ENCODE measurements at places on chromosomes 2 and 18. TPM values are rescaled to one million over a fixed set of nuclear protein-coding genes. Genes with fewer than 3 reads are reported as not detected.

DNA sequence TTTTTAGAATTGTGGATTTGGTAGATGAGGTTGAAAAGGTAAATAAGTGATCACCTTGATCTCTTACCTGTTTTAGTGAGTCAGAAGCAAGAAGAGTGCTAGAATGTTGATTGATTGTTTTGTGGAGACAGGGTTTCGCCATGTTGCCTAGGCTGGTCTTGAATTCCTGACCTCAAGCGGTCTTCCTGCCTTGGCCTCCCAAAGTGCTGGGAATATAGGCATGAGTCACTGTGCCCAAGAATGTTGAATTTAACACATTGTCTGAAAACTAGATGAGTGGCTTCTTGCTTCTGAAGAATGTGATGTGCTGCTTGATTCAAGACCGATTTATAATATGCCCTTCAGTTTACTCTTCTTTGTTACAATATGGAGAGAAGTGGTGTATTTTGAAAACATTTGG, 121.3 kb downstream of the FMNL2 start:
- no peaks in the 10 kb centered on the region for H3K36me3 ChIP-seq
- no peak overlapping the region for H3K27ac ChIP-seq
- no peaks in the 10 kb centered on the region for H3K27me3 ChIP-seq
- DNase-seq, result no peak
- peaks cover 13% of the 10 kb centered on the region for H3K4me1 ChIP-seq

GRCh38 chr18:76985156-76985950, 147.2 kb downstream of the MBP start:
- peaks cover 7% of the 10 kb centered on the region for H3K4me1 ChIP-seq
- no peak for DNase-seq
- no peaks in the 10 kb centered on the region for H3K36me3 ChIP-seq
- no peak overlapping the region for H3K4me3 ChIP-seq
- H3K27ac ChIP-seq, result no peak overlapping the region
- H3K27me3 ChIP-seq, result no peaks in the 10 kb centered on the region

DNA sequence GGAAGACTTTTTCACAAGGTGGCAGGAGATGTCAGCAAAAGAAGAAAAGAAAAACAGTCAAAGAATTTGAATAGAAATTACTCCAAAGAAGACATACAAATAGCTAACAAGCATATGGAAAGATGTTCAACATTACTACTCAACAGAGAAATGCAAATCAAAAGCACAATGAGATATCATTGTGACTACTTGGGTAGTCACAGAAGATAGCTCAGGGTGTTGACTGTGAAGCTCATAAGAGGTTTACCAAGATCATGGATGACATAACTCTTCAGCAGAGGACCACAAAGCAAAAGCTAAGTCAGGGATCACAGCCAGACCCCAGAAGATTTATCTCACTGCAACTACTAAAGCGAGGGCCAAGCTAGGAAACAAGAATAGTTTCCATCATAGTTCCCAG, 53.0 kb upstream of the TANK start:
- H3K27ac ChIP-seq, result no peak overlapping the region
- no peak for DNase-seq
- H3K36me3 ChIP-seq, result no peaks in the 10 kb centered on the region
- no peak overlapping the region for H3K4me3 ChIP-seq
- peaks cover 2% of the 10 kb centered on the region for H3K4me1 ChIP-seq
- no peaks in the 10 kb centered on the region for H3K27me3 ChIP-seq

The FSIP2 gene
- total RNA-seq, result 1.8 TPM

DNA sequence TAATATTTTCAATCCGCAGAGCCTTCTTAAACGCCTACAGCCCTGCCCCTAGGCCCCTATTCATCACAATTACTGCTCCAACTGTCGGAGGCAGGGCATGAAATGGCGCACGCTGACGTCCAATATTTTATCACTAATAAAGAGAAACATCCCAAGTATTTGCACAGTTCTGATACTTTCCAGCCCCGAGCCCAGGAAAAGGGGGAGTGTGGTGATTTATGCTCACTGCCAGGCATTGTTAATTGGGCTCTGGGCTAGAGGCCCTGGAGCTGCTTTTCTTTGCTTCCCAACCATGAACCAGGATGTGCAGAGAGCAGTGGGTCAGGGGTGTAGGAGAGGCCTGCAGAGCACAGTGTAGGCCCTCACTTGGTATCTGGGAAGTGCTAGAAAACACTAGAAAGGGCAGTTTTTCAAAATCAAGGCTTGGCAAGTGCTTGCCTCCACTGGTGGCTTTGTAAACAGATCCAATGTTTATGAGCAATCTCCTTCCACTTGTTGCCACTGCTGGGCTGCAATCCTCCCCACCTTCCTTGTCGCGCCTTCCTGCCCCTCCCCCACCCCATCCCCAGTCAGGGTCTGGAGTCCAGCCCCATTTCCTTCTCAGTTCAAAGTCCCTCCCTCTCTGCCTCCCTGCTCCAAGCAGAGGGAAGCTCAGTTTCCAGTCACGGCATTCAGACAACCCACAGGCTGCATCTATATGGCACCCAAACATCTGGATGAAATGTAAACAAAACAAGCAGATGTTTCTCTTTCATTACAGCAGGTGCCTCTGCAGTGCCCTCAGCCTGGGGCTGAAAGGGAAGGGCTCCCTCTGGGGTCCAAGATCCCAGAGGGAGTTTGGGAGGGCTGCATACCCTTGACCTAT, 83.9 kb upstream of the PKDCC start:
- H3K27ac ChIP-seq, result no peak overlapping the region
- H3K36me3 ChIP-seq, result no peaks in the 10 kb centered on the region
- peaks cover 6% of the 10 kb centered on the region for H3K4me1 ChIP-seq
- H3K4me3 ChIP-seq, result no peak overlapping the region

The LIMS3 gene
- 0.46 TPM for total RNA-seq

The CLEC4F gene
- total RNA-seq, result not detected

DNA sequence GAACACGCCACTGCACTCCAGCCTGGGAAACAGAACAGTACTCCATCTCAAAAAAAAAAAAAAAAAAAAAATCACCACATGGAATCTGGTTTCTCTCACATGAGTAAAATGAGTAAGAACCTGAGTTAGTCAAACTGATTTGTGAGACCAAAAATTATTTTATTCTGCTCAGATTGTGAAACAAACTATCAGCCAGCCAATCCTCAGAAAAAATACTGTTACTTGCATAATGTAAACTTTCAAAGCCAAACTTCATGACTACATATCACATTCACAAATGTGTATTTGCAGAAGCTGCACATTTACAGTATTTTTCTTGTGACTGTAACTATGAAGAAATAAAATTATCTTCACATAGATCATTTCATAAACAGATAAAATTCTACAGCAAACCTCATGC, 23.2 kb downstream of the SUMO1 start:
- no peak for DNase-seq
- no peaks in the 10 kb centered on the region for H3K4me1 ChIP-seq
- H3K27ac ChIP-seq, result no peak overlapping the region
- H3K27me3 ChIP-seq, result no peaks in the 10 kb centered on the region
- no peak overlapping the region for H3K4me3 ChIP-seq

GRCh38 chr18:56995579-56996188, 151.2 kb upstream of the BOD1L2 start:
- H3K36me3 ChIP-seq, result peaks cover 3% of the 10 kb centered on the region
- no peaks in the 10 kb centered on the region for H3K27me3 ChIP-seq
- H3K4me3 ChIP-seq, result no peak overlapping the region
- H3K4me1 ChIP-seq, result no peaks in the 10 kb centered on the region
- H3K27ac ChIP-seq, result no peak overlapping the region

The PDE6D gene
- 33.9 TPM for total RNA-seq

The TSPYL6 gene
- total RNA-seq, result not detected

DNA sequence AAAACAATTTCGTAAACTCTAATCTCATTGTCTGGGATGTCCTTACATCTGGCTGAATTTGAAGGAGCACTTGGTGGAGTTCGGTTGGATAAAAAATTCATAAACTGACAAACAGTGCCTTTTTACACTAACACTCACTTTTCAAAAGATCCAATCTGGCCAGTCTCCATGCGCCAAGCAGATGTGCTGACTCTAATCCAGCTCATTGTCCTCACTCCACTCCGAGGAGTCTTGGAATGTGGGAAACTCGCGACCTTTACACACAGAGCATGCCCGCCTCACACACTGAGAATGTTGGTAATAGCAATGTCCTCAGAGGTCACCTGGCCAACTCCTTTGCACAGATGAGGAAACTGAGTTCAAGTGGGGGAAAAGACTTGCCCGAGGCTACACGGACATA, 66.8 kb downstream of the XDH start:
- no peaks in the 10 kb centered on the region for H3K4me1 ChIP-seq
- DNase-seq, result no peak
- no peaks in the 10 kb centered on the region for H3K27me3 ChIP-seq
- H3K36me3 ChIP-seq, result no peaks in the 10 kb centered on the region
- H3K4me3 ChIP-seq, result no peak overlapping the region

DNA sequence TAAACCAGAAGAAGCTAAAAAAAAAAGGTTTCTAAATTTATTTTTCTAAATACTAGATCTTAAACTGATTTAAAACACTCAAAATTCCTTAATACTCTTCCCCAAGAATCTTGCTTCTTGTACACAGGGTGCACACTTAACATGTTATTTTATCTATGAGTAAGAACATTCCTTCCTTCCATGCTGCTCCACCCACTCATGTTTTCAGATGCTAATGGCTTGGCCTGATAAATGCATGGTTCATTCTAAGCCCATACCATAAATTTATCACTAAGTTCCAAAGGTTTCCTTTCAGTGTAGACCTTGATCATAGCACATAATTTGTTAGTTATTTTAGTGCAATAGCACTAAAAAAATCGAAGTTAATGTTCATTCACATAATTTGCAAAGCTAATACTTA, 8.1 kb downstream of the FBXO48 start:
- H3K4me3 ChIP-seq, result no peak overlapping the region
- H3K4me1 ChIP-seq, result no peaks in the 10 kb centered on the region
- H3K36me3 ChIP-seq, result no peaks in the 10 kb centered on the region
- no peak overlapping the region for H3K27ac ChIP-seq
- DNase-seq, result no peak

- H3K4me3 ChIP-seq, result no peak overlapping the region
- H3K36me3 ChIP-seq, result no peaks in the 10 kb centered on the region
- peak; percentile 2 for DNase-seq
- no peak overlapping the region for H3K27ac ChIP-seq
These were observed 94.9 kb downstream of the MALT1 start for GRCh38 chr18:58766164-58766563.

The ABCG5 gene
- not detected for total RNA-seq

DNA sequence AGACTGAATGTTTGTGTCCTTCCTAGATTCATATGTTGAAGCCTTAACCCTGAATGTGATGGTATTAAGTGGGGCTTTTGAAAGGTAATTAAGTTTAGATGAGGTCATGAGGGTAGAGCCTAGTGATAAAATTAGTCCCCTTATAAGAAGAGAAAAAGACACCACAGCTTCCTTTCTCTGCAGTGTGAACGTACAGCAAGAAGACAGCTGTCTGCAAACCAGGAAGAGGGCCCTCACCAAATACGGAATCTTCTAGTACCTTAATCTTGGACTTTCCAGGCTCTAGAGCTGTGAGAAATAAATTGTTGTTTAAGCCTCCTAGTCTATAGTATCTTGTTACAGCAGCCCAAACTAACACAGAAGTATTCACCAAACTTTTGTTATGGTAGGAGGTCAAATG, 57.1 kb upstream of the CYTIP start:
- no peaks in the 10 kb centered on the region for H3K27me3 ChIP-seq
- no peaks in the 10 kb centered on the region for H3K36me3 ChIP-seq
- H3K4me1 ChIP-seq, result no peaks in the 10 kb centered on the region
- no peak overlapping the region for H3K27ac ChIP-seq
- DNase-seq, result no peak

The INSIG2 gene
- 8.7 TPM for total RNA-seq

DNA sequence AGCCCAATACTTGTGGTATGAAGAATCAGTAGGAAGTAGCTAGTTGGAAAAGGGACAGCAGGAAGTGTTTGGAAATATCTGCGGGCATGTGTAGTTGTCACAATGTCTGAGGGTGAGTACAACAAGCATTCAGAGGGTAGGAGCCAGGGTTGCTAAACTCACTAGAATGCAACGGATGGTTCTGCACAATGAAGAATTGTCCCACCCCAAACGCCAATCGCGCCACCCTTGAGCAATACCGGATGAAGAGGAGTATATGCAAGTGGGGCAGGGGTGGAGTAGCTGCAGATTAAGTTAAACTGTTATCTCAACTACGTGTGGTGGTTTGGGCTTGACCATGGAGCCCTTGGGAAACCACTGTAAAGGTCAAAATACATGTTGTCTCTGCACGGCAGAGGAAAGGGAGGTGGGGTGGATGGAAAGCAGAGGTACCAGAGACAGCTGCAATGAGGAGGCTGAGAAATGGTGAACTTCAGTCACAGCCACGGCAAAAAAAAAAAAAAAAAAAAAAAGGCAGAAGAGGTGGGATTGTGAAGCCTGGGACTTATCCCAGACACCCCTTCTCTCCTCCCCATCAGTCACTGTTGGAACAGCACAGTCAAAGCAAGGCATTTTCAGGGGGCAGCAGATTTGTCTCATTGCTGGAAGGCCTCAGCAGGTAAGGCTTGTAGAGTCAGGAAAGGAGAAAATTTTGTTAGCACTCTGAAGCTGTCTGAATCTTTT, 5.2 kb downstream of the CCL20 start:
- no peak overlapping the region for H3K27ac ChIP-seq
- no peak overlapping the region for H3K4me3 ChIP-seq
- no peaks in the 10 kb centered on the region for H3K36me3 ChIP-seq
- H3K4me1 ChIP-seq, result peaks cover 5% of the 10 kb centered on the region
- H3K27me3 ChIP-seq, result no peaks in the 10 kb centered on the region

- no peak overlapping the region for H3K4me3 ChIP-seq
- H3K4me1 ChIP-seq, result no peaks in the 10 kb centered on the region
- no peaks in the 10 kb centered on the region for H3K36me3 ChIP-seq
These were observed 20.2 kb downstream of the DAW1 start for GRCh38 chr2:227891673-227892072.

GRCh38 chr2:202442882-202443281, 66.8 kb downstream of the BMPR2 start:
- H3K27ac ChIP-seq, result no peak overlapping the region
- no peak overlapping the region for H3K4me3 ChIP-seq
- H3K36me3 ChIP-seq, result peaks cover 9% of the 10 kb centered on the region
- no peak for DNase-seq
- H3K4me1 ChIP-seq, result no peaks in the 10 kb centered on the region

DNA sequence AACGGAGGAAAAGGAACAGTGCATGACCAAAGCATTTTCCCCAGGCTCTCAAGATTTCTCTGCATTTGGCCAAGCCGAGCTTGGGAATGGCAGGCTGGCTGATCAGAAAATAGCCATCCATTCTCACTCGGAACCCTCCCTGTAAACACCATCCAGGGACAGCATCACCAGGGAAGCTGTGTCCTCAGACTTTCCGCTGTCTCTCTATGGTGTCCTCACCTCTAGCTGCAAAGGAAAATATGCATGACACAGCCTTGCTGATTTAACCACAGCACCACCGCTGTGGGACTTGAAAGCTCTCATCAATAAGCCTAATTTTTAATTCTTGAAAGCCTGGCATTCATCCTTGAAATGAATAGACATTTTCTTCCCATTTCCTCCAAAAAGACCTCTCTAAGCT, 311.7 kb downstream of the EIPR1 start:
- no peaks in the 10 kb centered on the region for H3K4me1 ChIP-seq
- no peak overlapping the region for H3K27ac ChIP-seq
- DNase-seq, result no peak
- no peaks in the 10 kb centered on the region for H3K27me3 ChIP-seq

- H3K4me3 ChIP-seq, result no peak overlapping the region
- H3K27me3 ChIP-seq, result no peaks in the 10 kb centered on the region
- H3K27ac ChIP-seq, result no peak overlapping the region
- H3K4me1 ChIP-seq, result no peaks in the 10 kb centered on the region
- DNase-seq, result no peak
- no peaks in the 10 kb centered on the region for H3K36me3 ChIP-seq
These were observed 804.4 kb upstream of the RAB6C start for GRCh38 chr2:129175051-129175450.

All from H9 (cell line).